ENCODE measurements at places on chromosomes 1 and 21.

DNA sequence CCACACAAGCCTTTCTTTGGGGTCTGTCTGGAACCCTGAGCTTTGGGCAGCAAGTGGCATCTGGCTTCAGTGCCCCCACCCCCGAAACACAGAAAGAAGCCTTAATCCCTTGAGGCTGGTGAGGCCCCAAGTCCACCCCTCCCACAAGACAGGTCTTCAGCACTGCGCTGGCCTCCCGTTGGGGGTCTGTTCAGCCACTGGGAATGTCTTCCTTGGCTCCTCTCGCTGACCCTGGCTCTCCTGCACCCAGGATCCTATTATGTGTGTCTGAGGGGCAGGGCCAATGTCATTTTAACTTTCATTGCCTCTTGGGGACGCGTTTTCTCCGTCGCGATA is 26.9 kb downstream of the ATP8B2 start:
- no peak for DNase-seq

DNA sequence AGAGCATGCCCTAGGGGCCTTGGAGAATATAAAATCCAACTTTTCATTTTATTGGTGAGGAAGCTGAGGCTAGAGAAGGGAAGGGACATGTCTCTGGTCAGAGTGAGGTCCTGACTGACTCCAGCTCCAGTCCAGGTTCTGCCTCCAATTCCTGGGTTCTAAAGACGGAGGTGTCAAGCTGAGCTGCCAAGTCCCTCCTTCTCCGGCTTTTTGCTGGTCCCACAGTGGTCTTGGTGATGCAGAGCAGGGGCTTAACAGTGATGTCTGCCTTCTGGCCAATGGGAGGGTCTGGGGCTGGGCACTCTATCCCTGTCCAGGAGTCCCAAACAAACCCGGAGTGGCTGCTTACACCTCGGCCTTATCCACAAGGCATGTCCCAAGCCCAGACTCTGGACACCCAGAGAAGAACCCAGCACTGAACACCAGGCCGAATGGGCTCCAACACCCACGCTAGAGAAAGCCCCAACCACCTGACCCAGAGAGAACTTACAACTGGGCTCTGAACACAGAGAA is 104.8 kb downstream of the EBNA1BP2 start:
- no peak for DNase-seq

GRCh38 chr1:25664357-25665199 is 48.0 kb downstream of the MAN1C1 start:
- no peak for DNase-seq

DNA sequence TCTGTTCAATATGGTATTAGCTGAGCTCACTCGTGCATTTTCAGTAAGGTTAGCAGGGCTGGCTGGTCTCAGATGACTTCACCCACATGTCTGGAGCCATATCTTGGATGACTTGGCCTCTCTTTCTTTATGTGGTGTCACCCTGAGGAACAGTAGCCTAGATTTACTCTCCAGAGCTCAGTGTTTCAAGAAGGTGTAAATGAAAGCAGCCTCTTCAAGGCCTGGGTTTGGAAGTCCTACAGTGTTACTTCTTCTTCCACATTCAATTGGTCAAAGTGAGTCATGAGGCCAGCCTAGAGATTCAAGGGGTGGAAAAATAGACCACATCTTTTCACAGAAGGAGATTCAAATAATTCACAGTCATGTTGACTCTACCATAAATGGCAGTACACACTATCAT is 12.2 kb downstream of the VCAM1 start:
- DNase-seq: no peak

DNA sequence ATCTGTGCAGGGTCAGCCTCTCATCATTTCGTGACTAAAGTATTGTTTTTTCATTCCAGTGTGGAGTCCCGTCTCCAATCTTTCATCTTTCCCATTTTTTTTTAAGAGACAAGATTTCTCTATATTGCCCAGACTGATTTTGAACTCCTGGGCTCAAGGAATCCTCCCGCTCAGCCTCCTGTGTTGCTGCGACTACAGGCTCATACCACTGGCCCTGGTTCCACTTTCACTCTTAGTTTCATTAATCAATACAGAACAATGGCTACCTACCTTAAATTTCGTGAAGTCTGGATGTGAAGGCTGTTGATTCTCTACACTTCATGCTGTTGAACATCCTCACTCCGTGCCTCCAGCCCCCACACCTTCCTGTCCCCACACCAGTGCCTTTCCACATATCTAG is 97.7 kb upstream of the GREM2 start:
- DNase-seq: no peak

- no peak for DNase-seq
Measured at GRCh38 chr1:29772584-29773100, 536.3 kb downstream of the PTPRU start.

DNA sequence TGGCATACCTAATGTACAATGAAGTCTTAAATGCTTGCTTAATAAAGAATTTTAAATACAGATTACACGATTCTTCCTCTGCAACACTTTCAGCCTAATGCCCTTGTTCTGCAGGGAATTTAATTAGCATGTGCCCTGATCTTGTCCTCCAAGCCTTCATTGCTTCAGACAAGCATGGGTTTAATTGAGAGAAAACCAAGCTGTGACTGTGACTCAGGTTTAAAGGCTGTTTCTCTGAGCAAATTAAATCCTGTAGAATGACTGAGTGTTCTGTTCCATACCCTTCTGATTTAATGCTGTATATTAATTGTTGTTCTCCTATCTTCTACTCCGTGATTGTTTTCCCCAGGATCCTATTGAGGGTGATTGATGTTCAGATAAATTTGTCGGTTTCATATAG is 269.0 kb upstream of the PRMT6 start:
- DNase-seq: no peak

DNA sequence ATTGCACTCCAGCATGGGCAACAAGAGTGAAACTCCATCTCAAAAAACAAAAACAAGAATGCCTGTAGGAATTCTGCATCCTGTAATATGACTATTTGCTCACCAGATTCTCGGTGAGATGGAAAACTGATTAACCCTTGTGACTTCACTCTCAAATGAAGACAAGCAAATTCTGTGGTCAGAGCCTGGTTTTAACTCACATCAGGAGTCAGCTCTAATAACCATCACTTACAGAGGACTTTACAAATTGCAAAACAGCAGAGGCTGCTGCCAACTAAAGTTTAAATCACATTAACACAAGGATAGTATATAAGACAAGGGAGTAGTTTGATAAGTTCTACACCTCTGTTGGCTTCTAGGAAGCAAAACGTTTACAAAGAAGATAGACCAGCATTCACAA is 35.7 kb upstream of the FAM163A start:
- DNase-seq: no peak

- no peak for DNase-seq
Measured at GRCh38 chr1:57546549-57547330, 122.9 kb upstream of the DAB1 start.

DNA sequence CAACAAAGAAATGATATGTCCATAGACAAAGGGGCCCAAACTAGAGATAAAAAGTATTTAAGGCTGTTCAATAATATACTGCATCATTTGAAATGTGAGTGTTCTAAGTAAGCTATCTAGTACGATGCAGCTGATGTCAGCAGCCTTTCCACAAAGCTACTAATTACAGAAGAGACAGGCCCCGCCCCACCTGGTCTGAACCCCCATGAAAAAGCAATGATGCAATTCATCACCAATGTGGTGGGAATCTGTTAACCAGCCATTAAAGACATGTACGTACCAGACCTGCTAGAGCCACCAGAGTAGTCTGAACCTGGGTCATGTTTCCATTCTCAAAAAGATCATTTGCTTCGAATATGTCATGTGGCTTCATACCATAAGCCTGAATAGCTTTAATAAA is 25.1 kb downstream of the CNN3 start:
- no peak for DNase-seq

DNA sequence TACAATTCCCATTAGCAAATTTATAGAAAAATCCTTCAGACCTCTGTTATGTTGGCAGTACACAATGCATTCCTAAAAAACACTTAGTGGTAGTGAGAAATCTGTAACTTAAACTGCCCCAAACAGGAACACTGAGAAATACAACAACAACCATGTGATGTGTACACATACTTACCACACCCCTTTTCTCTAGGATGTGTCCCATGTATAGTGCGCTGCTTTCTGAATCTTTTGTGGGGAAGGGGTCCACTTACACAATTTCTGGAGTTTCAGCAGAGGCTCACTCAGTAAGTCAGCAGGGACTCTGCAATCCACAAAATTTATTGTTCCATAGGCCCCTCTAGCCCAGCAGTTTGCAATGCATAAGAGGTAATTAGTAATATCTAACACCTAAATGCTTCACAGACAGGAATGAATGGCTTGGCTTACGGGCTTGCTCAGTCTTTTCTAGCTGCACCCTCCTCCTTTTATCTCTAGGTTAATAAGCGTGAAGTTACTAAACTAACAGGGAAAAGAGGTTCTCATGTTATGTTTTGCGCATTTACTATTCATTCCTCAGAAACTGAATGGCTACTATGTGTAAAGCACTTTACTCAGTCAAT is 115.2 kb downstream of the TGFBR3 start:
- no peak for DNase-seq

- no peak for DNase-seq
Measured at GRCh38 chr1:97929874-97930851, 9.3 kb upstream of the DPYD start.
